ENCODE measurements at places on chromosomes 12 and 14. TPM values are rescaled to one million over a fixed set of nuclear protein-coding genes. Genes with fewer than 3 reads are reported as not detected.

CIROP gene
- not detected for total RNA-seq

IRAK3 gene
- total RNA-seq: 4.8 TPM

- no peak for DNase-seq
These were observed 18.6 kb downstream of the C14orf132 start for GRCh38 chr14:96057738-96058137.

- DNase-seq: no peak
These were observed 554.6 kb upstream of the FLRT2 start for GRCh38 chr14:84975241-84975902.
